Smooth muscle cell of the umbilical artery (primary cell): ENCODE measurements at places on chromosomes 7 and 10. TPM values are rescaled to one million over a fixed set of nuclear protein-coding genes. Genes with fewer than 3 reads are reported as not detected.

The SLC16A9 gene
- 1.2 and 5.4 TPM in 2 replicates for total RNA-seq

The WEE2 gene
- total RNA-seq = not detected in 2 replicates

The KCNK18 gene
- not detected in 2 replicates for total RNA-seq

The SPDYE2 gene
- not detected in 2 replicates for total RNA-seq

The ANK3 gene
- 14.3 and 27.5 TPM in 2 replicates for total RNA-seq

The GPR146 gene
- total RNA-seq = 3.8 and 7.7 TPM in 2 replicates

The SPDYE8 gene
- total RNA-seq = not detected in 2 replicates

The CALML3 gene
- total RNA-seq = not detected in 2 replicates

The DPP6 gene
- total RNA-seq = not detected in 2 replicates

The CCL26 gene
- 1.1 and 3.0 TPM in 2 replicates for total RNA-seq

The GPR26 gene
- not detected in 2 replicates for total RNA-seq

The GPR85 gene
- total RNA-seq = 2.6 and 4.8 TPM in 2 replicates

The STRIP2 gene
- 3.3 and 9.8 TPM in 2 replicates for total RNA-seq

The VKORC1L1 gene
- 19.9 and 34.2 TPM in 2 replicates for total RNA-seq

The CUL2 gene
- total RNA-seq = 41.3 and 65.7 TPM in 2 replicates

The PLXDC2 gene
- 18.0 and 19.0 TPM in 2 replicates for total RNA-seq

The EPO gene
- not detected in 2 replicates for total RNA-seq

The UNCX gene
- total RNA-seq = not detected in 2 replicates
